IPS DF 6.9 (cell line): ENCODE measurements at places on chromosomes 4 and X.

GRCh38 chr4:161907590-161907955, 256.2 kb downstream of the FSTL5 start:
- no peak for DNase-seq

DNA sequence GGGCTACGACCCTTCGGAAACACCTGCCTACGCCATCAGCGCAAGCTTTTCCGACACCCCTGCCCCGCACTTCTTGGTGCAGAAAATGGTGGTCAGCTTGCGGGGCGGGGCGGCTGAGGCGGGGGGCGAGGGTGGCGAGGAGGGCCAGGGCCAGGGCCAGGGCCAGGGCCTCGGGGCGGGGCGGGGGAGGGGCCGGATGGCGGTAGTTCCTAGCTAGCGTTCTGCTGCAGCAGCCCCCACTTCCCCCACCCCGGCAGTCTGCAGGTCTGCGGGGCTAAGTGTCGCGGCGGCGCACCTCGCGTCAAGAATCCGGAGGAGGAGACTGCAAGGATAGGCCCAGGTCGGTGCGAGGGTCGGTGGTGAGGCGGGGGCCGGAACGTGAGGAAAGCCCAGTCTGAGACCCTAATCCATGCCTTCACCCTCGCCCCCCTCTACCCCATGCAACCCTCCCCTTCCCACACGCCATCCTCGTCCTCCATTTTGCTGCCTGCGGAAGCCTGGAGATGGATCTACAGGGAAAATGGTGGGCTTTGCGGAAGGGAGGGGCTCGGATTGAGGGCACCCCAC, 600 bp downstream of the BEX4 start:
- peak; percentile 4 for DNase-seq

DNA sequence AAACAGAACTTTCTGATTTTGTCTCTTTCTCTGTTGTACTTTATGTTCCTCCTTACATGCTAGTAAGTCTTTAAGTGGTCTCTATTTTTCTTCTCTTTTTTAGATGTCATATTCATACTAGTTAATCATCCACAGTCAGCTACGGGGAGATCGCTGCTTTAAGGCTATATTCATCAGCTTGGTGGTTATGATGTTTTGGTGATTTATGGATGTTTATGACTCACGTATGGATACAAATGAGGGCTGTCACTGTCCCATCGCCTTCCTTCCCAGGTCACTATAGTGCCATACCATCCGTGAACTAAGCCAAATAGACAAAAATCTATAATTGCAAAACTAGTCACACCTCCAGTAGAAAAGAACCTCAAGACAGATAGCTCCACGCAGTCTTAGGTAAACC, 296.8 kb upstream of the AADAT start:
- DNase-seq: no peak

DNA sequence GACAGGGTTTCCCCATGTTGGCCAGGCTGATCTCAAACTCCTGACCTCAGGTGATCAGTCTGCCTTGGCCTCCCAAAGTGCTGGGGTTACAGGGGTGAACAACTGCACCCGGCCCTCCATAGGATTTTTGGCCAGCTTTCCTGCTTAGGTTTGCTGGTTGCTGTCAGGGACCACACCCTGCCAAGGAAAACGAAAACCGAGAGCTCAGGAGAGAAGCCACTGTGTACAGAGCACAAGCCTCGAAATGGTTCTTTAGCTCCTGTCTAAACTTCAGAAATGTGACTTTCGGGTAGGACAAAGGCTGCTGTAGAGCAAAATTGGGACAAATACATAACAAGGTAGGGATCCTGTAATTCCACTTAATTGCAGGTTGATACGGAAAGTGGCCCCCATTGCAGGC, 146.3 kb upstream of the ATP6AP2 start:
- no peak for DNase-seq

- no peak for DNase-seq
Measured at GRCh38 chr4:139985401-139985800, 168.6 kb downstream of the MAML3 start.

GRCh38 chr4:185695743-185696142, 116.3 kb downstream of the SORBS2 start:
- no peak for DNase-seq

DNA sequence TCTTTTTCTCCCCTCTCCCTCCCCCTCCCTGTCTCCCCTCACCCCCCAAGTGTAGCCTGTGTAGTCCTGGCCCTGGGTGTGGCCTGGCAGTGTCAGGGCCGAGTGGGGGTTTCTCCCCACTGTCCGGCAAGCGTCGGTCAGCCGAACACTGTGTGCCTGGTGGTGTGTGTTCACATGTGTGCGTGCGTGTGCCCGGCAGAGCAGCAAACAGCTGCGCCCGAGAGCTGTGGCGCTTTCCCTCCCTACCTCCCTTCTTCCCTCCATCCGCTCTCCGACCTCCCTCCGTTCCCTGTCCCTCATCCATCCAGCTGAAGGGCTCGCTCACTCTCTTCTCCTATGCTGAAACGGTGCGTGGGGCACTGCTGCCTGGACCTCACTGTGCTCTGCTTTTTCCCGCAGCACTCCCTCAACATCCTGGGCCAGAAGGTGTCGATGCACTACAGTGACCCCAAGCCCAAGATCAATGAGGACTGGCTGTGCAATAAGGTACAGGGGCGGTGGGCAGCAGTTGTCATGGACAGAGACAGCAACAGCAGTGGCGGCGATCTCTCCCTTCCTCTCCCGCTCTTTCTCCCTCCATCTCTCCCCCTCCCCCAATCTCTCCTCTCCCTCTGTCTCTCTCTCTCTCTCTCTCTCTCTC, 17.4 kb upstream of the UBA1 start:
- no peak for DNase-seq

DNA sequence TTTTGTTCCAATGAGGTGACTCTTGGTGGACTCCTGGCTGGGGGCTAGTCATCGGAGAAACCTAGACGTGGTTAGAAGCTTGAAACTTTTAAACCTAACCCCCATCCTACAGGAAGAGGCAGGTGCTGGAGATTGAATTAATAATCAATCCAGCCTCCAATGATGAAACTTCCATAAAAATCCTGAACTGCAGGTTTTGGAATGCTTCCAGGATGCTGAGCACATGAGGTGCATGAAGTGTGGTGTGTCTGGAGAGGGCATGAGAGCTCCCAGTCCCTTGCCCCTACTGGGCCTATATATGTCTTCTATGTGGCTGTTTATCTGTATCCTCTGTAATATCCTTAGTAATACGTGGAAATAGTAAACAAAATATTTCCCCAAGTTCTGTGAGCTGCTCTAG, 90.7 kb upstream of the PDHA2 start:
- no peak for DNase-seq

DNA sequence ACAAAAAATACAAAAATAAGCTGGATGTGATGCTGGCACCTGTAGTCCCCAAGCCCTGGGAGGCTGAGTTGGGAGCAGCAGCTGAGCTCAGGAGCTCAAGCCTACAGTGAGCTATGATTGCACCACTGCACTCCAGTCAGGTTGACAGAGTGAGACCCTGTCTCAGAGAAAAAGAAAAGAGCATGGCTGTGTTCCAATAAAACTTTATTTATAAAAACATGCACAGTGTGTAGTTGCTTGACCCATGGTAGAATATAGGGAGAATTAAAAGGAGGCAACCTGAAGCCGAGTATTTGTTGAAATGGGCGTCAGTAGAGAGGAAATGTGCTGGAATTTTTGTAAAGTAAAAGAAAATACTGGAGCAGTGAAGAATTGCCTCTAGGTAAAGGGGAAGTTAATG, 27.0 kb downstream of the GYG2 start:
- no peak for DNase-seq

DNA sequence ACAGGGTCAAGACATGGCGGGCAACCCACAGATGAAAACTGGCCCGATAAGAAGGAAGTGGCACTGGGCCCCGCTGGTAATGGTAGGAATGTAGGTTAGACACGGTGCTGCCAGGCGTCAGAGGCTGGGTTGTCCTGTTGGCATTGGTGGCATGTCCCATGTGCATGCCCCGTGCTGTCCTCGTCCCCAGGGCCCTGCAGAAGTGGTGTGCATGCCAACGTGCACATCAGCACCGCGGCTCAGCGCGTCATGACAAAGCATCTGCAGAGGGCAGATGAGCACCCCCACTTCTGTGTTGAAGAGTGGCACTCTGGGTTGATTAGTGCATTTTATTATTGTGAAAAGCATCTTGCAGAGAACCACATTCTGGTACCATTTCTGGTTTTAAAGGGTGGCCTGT, 35.6 kb downstream of the NELFA start:
- no peak for DNase-seq

DNA sequence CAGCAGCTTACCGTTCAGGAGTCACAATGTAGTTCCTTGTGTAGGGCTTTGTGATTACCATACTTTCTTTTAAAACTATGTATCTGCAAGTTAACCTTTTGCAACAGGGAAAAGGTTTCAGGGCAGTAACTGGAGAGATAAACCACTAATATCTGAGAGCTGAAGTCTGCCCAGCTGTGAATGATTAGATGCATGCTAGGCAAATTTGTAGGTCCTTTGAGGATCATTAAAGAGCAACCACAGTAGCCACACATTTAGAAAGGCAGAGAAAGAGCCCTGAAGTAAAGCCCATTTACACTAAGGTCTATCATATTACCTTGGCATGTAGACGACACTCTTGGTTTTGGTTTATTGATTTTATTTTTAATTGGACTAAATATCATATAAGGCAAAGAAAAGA, 60.0 kb downstream of the ATP8A1 start:
- DNase-seq: no peak

DNA sequence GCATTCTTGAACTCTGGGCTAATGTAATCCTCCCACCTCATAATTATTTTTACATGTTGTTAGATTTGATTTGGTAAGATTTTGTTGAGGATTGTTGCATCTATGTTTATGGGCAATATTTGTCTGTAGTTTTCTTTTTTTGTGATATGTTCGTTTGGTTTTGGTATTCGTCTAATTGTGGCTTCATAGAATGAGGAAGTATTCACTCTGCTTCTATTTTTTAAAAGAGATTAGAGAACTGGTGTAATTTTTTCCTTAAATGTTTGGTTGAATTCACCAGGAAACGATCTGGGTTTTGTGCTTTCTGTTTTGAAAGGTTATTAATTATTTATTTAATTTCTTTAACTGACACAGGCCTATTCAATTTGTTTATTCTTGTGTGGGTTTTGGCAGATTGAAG, 161.2 kb upstream of the NUDT6 start:
- no peak for DNase-seq

GRCh38 chrX:82782014-82782413, 726.1 kb upstream of the POU3F4 start:
- no peak for DNase-seq

DNA sequence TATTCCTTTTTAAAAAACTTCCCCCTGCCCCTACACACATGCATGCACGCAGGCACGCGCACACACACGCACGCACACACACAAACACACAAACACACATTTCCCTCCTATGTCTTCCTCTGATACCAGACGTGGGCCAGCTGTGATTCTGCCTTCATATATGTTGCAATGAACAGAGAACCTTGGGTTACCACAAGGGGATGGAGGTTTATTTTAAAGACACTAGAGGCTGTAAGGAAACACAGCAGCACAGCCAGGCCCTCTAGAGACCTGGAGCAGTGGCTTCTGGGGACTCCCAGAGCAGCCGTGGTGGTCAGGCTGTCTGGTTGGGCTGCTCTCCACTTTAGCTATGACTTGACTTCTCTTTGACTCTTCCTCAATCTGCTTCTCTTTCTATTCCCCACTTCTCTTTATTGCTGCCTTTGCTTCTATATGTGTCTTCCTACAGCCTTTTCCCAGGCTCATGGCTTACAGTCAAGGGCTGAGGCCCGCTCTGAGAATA, 3.2 kb upstream of the TLR10 start:
- DNase-seq: no peak

DNA sequence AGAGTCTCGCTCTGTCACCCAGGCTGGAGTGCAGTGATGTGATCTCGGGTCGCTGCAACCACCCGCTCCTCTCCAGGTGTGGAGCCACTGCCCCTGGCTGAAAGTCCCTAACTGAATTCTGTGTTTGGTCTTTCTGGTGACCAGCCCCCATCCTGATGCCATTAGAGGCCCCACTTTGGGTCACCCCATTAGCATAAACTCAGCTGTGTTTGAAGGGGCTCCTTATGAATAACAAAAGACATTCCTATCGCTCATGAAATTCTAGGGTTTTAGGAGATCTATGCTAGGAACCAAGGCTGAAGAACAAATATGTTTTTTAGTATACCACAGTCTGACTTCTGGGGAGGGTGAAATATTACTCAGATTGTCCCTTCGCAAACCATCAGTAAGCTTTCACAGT, 652.9 kb downstream of the ADGRL3 start:
- peak; percentile 31 for DNase-seq

DNA sequence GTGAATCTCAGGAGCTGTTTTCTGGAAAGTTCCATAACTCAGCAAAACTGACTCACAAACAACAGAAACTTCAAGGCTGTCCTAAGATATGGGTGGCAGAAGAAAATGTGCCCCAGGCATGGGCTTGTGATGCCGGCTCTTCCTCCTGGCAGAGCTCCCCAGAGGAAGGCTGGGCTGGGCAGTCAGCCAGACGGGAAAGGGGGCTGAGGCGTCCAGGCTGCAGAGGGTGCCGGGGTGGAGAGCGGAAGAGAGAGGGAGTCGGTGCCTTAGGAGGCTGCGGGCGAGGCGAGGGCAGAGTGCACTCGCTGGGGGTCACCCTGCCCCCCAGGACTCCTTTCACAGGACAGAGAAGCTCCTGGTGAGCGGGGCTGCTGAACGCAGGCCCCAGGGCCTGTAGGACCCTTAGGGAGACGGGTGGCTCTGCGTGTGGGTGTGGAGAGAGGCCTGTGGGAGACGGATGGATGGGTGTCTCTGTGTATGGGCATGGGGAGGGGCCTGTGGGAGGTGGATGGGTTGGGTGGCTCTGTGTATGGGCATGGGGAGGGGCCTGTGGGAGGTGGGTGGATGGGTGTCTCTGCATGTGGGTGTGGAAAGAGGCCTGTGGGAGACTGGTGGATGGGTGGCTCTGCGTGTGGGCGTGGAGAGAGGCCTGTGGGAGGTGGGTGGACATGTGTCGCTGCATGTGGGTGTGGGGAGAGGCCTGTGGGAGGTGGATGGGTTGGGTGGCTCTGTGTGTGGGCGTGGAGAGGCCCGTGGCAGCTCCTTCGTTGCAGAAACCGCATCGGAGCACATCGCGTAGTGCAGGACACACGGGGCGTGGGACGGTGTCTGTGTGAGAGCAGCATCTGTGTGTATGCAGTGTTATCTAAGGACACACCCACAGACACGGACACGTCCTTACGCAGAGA, 15.9 kb downstream of the PCGF3 start:
- no peak for DNase-seq

- DNase-seq: no peak
Measured at GRCh38 chrX:13226214-13226613, 93.6 kb downstream of the ATXN3L start.

DNA sequence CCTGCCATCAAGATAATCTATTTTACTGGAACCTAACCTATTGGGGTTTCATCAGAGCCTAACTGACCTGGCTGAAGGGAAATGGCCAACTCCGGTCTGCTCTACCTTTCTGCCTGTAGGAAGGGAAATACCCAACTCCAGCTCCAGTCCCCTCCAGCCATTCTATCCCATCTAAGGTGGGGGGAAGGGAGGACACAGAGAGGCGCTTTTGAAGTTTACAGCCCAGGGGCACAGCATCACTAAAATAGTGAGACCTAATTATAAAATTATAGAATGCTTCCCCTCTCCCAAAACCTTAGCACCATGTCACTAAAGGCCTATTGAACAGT, 27.8 kb upstream of the ACSL4 start:
- DNase-seq: no peak

- DNase-seq: no peak
Measured at GRCh38 chrX:6131287-6131686, 97.4 kb downstream of the NLGN4X start.
